IPS DF 6.9 (cell line): ENCODE measurements at places on chromosomes 4 and X.
A peak's percentile ranks its signal among the peaks of the same experiment; 100 is the strongest.

- no peak for DNase-seq
Observed at GRCh38 chrX:66053414-66053813, 13.5 kb upstream of the VSIG4 start.

- no peak for DNase-seq
Observed at GRCh38 chrX:1361275-1361674, 24.7 kb downstream of the IL3RA start.

DNA sequence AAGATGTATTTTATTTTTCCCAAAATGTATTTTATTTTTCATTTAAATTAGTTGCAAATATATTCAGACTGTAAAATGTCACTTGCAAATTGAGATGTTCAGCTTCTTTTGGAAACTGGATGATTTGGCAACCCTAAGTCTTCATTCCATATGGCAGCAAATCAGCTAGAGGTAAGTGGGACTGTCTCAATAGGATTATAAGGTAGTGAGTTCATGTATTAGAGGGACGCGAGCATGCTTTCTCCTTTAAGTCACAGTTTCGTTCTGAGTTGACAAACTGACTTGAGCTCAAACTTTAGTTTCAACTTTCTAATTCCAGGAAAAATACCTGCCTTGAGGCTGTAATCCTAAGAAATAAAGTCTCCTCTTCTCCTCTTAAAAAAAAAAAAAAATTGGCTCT is 44.2 kb upstream of the TMEM131L start:
- no peak for DNase-seq

DNA sequence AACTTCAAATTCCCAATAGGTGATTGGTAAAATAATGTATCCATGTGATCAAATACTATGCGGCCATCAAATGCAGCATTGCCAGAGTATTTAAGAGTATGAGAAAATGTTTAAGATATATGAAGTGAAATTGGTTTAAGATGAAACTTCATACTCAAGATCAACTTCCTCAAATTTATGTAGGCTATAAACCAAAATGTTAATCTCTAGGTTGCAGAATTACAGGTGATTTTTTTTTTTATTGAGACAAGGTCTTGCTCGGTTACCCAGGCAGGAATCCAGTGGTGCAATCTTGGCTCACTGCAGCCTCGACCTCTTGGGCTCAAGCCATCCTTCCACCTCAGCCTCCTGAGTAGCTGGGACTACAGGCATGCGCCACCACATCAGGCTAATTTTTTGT is 25.3 kb downstream of the ACSL4 start:
- DNase-seq: no peak

GRCh38 chr4:128338634-128339355 is 51.2 kb upstream of the PGRMC2 start:
- no peak for DNase-seq

DNA sequence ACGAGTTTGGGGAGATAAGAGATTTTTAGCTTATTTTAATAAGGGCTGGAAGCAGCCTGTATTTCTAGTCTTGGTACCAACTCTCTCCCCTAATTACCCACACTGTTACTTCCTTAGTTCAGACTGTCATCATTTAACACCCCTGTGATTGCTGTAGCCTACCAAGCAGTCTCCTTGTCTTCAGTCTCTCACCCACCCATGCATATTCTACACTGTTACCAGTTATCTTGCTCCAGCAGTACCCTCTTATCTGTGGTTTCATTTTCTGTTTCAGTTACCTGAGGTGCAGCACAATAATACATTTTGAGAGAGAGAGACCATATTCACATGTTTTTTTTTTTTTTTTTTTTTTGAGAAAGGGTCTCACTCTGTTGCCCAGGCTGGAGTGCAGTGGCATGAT is 80.2 kb downstream of the DIAPH2 start:
- DNase-seq: no peak

DNA sequence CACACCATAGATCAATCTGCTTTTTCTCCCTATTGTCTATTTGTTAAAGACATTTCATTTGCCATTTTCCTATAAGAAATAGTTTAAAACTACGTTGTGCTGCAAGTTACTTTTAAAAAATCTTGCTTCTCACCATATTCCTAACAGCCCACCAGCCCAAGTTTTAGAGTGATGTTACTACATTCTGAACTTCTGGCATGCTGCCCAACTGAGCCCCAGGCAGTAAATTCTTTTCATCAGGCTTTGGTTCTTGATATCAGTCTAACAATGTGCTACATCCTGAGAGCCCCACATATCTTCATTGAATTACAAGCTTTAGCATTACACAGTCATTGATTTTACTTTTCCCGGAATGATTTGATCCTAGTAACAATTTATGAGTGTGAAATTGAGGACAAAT is 283.8 kb upstream of the IL1RAPL1 start:
- DNase-seq: no peak

- no peak for DNase-seq
Observed at GRCh38 chr4:182593864-182594263, 323.3 kb downstream of the DCTD start.

DNA sequence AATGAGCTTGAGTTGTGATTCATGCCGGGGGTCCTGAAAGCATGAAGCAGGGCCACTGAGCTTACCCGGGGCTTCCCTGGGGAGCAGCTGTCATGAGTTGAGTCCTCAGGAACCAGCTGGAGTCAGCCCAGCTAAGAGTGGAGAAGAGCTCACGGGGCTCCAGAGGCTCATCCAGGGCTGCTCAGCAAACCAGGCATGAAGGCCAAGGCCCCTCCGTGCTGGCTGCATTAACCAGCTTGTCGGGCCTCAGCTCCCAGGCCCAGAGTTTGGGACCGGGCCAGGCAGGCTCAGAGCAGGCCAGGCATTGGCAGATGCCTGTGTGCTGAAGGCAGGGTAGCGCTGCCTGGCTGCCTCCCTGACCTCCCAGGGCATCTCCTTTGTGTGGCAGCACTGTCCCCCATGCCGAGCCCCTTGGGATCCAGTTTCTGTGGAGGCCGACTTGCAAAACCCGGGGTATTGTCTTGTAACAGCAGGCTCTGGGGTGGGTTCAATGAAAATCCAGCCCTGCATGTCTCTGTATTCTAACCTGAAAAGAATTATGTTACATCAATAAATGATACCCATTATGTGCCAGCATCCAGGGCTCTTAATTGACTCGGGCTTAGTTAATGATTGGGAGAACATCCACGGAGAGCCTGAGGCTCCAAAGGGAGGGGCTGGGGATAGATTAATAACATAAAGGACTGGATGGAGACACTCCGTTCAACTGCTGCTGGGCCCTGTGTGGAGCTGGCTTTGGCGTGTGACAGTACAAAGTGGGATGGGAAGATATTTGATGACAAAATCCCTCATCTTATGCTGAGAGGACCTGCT is 68.0 kb upstream of the MSX1 start:
- no peak for DNase-seq

- no peak for DNase-seq
Observed at GRCh38 chrX:19684311-19684710, 169.0 kb upstream of the MAP3K15 start.

DNA sequence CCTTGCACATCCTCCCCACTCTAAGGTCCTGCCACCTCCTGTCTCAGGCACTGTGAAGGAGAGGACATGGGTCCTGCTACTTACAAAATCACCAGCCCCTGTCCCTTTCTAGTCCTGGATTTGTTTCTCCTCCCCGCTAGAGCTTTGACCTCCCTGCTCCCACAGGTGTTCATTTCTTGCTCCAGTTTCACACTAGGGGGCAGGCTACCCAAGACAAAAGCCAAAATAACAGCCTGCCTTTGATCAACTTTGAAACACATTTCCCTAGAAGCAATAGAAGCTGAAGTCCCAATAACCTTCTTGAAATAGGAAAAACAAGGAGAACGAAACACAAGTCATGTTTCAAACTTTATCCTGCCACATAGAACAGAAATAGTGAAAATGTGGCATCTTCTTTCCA is 164.4 kb downstream of the QDPR start:
- peak; percentile 39 for DNase-seq

- no peak for DNase-seq
Observed at GRCh38 chrX:103373581-103373980, 2.8 kb upstream of the BEX3 start.

DNA sequence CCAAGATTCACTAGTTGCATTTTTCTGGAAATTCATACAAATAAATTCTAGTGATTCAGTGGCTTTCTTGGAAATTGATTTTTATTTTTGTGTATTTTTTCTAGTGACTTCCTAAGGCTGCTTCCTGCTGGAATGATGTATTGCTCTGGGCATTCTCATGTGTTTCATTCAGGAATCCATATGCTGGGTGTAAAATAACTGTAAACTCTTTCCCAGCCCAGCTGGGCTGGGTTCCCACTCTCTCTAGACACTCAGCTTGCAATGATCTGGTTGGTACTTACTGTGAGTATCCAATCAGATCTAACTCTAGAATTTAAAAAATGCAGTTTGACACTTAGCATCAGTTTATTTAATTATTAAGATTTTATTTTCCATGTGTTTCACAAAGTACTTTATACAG is 882.2 kb downstream of the STIM2 start:
- DNase-seq: no peak

DNA sequence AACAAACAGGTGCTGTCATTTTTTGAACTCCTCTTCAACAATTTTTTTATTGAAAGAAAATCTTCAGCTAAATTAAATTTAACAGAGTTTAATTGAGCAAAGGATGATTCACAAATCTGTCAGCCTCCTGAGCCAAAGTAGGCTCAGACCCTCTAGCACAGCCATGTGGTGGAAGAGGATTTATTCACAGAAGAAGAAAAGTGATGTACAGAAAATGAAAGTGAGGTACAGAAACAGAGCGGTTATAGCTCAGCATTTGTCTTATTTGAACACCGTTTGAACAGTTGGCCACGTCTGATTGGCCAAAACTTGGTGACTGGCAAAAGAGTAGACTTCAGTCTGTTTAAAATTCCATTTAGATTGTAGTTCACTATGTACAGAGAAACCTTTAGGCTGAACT is 217.3 kb downstream of the SPANXN1 start:
- no peak for DNase-seq

- no peak for DNase-seq
Observed at GRCh38 chr4:7295197-7295910, 103.0 kb downstream of the SORCS2 start.

- DNase-seq: no peak
Observed at GRCh38 chrX:22124098-22124497, 92.0 kb downstream of the PHEX start.

DNA sequence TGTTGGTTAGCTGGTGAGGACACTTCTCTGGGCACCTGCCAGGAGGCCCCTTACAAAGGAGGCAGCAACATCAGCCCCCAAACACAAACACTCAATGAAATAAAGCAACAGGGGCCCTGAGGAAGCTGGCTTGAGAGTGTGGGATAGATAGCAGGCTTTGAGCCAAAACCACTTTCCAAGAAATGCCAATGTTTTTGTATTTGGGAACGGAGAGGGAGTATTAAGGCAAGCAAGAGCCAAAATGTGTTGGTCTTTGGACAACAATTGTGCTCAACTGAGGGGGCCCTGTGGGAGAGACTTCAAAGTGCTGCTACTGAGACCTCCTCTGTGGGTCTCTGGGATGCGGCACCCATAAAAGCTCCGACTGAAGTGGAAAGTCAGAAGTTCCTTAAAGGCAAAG is 41.0 kb downstream of the RAI2 start:
- DNase-seq: no peak

- DNase-seq: no peak
Observed at GRCh38 chr4:88928852-88929251, 128.1 kb downstream of the FAM13A start.

DNA sequence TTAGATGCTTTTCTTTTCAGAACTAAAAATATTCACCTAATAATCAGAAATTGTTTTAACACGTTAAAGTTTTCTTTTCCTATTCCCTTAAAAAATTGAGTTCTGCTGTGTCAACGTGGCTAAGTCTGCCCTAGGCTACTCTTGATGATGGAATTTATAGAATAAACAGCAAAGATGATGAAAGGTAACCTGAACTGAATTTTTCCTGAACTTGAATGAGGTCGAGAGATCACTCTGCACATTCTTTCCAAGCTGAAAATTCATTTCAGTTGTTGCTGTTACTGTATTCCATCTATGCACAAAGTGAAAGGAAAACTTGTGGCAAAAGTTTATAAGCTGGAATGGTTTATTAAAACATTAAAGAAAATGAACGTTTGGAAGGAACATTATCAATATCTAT is 245.9 kb upstream of the GIMD1 start:
- no peak for DNase-seq

DNA sequence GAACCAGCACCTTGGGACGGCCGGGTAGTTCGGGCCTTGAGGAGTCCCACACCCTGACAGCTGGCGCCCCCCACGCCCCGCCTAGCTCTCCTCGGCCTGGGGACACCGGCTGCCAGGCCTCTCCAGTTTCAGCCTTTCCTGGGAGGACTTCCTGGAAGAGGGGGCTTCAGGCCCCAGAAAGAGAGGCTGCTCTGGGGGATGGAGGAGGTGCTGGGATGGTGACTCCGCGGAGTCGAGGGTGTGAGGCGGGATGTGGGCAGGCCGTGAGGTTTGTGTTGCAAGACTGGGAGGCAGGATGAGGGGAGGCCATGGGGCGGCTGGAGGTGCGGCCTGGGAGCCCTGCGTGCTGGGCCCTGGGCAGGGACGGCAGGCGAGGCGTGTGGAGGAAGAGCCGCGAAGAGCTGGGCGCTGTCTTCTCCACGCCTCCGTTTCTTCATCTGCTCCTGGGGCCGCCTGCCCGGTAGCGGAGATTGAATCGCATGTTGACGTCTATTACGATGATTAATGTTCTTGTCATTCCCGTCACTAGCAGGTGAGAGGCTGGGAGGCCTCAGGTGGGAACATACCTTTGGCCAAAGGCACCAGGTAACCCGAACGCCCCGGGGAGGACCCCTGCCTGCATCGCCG is 918 bp upstream of the FGFRL1 start:
- DNase-seq: no peak

DNA sequence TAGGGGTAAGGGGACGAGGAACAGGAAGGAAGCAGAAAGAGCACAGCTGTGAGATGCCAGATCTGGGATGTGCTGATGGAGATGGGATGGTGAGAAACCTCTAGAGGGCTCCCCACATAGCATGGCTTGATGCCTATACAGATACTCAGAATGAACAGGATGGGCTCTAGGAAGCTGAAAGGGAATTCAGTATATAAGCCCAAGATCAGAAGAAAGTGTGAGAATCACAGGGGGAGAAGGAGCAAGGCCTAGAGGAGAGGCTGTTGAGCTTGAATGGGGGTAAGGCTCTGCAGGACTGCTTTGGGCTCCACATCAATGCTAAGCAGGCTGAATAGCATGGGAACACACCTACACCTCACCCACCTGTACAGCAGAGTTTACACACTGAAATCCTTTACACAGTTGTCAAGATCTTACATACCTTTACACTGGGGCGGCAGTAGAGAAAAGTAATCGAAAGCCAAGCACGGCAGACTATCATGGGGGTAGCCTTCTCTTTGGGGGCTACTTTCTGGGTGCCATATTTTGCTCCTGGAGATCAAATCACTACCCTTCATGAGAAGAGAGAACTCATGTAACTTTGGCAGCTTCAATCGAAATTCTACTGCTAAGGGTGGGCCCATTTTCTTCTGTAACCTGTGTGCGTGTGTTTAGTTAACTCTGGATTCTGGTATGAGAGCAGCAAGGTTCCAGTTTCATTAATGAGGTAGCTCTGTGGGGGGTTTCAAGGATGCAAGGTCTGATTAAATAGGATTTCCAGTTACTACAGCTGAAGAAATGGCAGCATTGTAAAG is 30.6 kb downstream of the HOPX start:
- DNase-seq: no peak

- DNase-seq: no peak
Observed at GRCh38 chr4:86890790-86891189, 1.4 kb downstream of the C4orf36 start.

- DNase-seq: no peak
Observed at GRCh38 chr4:6938237-6938636, 28.6 kb downstream of the TBC1D14 start.
